Esophagus squamous epithelium (tissue), 5 donors: ENCODE measurements at places on chromosomes 11 and 22.

- DNase-seq = no peak
Observed at GRCh38 chr11:26276798-26277424, 55.0 kb upstream of the ANO3 start.

- DNase-seq = no peak
Observed at GRCh38 chr22:36775586-36775963, 344 bp downstream of the IFT27 start.

- no peak for DNase-seq
Observed at GRCh38 chr11:44418456-44418830, 108.5 kb upstream of the ALX4 start.

GRCh38 chr11:130814440-130815096 lies 101.7 kb downstream of the SNX19 start:
- DNase-seq = no peak

GRCh38 chr11:37026326-37026725 lies 428.3 kb upstream of the RAG2 start:
- DNase-seq = no peak

DNA sequence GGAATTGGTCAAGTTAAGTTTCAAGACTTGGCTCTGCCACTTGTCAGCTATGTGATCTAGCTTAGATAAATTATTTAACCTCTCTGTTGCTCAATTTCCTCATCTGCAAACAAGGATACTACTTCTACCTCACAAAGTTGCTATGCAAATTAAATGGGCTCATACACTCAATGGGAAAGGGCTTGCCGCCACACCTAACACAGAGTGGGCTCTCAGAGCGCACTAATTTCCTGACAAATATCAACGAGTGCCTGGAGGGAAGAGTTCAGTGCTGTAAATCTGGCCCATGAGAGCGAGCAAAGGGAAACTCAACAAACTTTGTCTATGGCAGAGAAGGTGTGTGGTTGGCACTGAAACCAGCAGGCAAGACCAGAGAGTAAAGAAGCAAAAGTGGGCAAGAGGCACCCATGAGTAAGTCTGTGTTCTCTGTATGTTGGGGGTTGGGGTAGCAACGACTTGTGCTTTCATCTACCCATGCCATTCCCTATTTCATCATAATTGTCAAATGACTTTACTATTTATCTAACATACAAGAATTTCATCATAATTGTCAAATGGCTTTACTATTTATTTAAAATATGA lies 60.7 kb upstream of the PHF21A start:
- no peak for DNase-seq

DNA sequence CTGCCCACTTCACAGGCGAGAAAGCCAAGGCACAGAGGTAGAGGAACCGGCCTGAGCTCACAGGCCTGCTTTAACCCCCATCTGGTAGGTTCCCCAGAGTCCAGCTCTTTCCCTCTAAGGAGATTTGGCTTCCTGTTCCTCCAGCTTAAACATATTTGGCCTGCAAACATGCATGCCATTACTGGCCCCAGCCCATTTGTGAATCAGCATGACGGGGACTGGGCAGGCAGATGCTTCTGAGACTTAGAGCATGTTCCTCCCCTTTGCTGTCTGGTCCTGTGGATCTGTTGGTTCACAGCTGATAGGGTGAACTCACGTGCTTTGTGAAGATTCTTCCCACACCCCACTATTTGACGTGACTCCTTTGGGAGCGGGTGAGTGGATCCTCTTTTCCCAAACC lies 12.6 kb downstream of the CHST1 start:
- no peak for DNase-seq

GRCh38 chr22:30565341-30565740 lies 9.1 kb downstream of the GAL3ST1 start:
- DNase-seq = no peak

GRCh38 chr11:35950082-35950481 lies 6.2 kb downstream of the LDLRAD3 start:
- no peak for DNase-seq

DNA sequence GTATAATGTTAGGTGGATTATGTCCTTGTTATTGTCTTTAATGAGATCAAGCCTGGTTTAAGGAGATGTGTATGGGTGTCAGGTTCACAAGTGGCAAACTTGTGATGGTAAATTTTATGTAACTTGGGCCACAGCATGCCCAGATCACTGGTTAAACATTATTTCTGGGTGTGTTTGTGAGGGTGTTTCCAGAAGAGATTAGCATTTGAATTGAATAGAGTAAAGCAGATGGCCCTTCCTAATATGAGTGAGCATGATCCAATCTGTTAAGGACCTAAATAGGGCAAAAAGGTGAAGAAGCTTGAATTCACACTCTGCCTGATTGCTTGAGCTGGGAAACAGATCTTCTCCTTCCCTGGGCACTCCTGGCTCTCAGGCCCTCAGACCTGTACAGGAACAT lies 20.7 kb downstream of the OR5B21 start:
- DNase-seq = no peak

DNA sequence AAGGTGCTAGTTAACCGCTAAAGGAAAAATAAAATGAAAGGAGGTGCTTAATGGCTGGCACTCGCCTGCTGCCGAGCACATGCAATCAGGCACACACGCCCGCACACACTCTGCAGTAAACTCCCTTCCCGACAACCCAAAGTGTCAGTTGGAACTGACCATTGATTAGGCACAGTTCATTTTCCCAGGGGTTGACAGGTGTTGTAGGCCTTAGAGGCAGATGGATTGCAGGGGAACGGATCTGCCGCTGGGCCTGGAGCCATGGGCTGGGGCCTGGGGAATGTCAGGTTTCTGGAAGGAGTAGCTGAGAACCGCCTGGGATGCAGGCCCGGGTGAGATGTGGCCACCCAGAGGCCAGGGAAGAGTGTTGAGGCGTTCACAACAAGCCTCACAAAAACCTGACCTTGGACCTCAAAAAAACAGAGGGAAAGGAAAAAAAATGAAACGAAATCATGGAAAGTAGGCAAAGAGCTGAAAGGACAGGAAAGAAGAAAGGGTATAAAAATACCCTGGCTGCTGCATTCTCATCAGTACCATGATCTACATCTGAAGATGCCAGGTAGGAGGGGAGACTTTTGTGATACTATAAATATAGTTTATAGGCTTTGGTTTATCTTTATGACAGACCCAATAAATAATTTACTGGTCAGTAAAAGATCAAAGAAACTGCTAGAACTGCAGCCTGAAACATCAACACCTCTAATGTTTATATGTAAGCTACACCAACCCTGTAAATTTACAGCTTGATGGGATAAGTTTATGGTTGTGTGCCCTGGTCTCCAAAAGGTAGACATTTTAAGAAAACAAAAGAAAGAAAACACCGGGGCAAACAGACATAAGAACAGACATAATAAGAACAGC lies 313.4 kb downstream of the BUD13 start:
- DNase-seq = no peak

- no peak for DNase-seq
Observed at GRCh38 chr11:72478669-72479068, 44.3 kb upstream of the CLPB start.

DNA sequence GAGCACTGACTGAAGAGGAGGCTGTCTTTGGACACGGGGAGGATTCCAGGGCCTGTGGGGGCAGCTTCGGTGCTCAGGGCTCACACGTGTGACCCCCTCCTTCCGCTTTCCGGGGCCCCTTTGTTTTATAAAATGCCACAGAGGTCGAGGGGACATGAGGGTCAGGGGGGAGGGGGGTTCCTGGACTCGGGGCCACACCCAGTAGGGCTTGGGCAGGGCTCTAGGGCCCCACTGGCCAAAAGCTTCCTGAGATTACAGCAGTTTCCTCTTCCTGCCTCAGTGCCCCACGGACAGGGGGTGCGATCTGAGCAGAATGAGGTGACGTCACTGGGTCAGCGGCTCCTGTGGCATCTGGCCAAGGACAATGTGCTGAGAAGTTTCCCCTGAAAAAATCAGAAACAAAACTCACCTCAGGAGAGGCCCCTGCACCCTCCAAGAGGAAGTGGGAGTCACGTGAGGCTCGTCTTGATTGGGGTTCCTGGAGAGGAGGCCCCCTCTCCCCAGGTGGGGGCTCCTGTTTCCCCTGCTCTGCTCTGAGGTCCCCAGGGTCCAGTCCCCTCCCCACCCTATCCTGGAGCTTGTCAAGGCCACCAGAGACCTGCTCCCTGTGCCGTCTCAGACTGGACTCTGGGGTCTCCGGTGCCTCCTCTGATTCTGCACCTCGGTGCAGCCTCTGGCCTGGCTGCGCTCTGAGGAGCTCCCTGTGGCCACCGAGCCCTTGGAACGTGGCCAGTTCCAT lies 6.4 kb upstream of the IFITM3 start:
- no peak for DNase-seq

- no peak for DNase-seq
Observed at GRCh38 chr22:34454598-34454997, 534.3 kb upstream of the LARGE1 start.

DNA sequence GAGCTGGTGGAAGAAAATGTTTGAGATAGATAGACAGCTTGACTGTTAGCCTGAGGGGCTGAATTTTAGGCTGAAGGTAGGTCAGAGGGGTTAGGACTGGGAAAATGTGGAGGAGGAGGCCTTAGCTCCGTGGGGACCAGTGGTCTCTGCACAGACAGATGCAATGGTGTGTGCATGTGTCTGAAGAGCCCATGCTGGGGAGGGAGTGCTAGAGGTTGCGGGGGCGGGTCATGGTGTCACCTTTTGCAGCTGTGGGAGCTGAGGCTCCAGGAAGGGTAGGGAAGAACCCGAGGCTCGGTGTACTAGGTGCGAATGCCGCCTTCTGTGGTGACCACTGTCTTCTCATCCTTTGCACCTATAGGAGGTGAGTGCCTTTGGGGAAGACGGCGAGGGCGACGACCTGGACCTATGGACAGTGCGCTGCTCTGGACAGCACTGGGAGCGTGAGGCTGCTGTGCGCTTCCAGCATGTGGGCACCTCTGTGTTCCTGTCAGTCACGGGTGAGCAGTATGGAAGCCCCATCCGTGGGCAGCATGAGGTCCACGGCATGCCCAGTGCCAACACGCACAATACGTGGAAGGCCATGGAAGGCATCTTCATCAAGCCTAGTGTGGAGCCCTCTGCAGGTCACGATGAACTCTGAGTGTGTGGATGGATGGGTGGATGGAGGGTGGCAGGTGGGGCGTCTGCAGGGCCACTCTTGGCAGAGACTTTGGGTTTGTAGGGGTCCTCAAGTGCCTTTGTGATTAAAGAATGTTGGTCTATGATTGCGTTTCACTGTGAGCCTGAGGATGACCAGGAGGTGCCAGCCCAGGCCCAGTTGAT lies 1.6 kb downstream of the SDF2L1 start:
- no peak for DNase-seq

DNA sequence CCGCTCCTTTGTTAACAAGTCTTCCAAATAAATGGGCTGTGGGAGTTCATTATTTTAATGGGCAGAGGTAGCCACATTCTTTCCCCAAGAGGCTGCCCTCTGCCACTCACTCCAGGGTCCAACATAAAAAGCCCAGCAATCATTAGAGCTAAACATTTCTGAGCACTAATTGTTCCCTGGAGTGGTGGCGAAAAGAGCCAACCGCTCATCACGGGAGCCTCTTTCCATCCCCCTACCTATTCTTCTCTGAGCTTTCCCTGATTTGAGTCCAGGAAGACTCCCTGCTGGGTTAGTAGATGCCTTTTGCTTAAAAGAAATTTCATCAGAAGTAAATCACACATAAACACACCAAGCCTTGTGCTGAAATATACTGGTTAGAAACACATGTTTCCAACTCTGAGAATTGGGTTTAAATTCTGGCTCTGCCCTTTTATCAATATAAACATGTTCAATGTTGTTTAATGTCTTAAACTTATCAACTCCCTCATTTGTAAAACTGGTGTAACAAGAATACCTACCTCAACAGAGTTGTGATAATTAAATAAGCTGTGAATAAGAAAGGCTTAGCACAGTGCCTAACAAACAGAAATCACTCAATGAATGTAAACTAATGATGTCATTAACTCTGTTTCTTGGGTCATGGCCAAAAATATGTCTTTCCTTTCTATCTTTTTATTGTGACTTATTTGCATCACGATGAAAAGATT lies at the start of gene OR5A2:
TSS of gene OR5A2 (minus strand) at position 53 of the 707 bp plus-strand sequence. CDS start 3,460 bp downstream, outside the sequence.
- DNase-seq = no peak

GRCh38 chr11:107591378-107592230 lies 657 bp downstream of the ELMOD1 start:
- no peak for DNase-seq

DNA sequence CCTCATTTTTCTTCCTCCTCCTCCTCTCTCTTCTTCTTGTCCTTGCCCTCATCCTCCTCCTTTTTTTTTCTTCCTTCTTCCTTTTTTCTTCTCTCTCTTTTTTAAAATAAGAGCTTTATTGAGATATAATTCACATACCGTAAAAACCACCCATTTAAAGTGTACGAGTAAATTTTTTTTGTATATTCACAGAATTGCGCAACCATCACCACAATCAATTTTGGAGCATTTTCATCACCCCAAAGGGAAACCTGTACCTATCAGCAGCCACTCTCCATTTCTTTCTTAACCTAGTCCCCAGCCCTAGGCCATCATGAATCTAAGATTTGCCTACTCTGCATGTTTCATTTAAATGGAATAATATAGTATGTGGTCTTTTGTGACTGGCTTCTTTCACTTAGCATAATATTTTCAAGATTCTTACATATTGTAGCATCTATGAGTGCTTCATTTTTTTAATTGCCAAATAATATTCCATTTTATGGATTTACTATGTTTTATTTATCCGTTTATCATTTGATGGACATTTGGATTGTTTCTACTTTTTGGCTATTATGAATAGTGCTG lies 35.0 kb downstream of the CAT start:
- no peak for DNase-seq

DNA sequence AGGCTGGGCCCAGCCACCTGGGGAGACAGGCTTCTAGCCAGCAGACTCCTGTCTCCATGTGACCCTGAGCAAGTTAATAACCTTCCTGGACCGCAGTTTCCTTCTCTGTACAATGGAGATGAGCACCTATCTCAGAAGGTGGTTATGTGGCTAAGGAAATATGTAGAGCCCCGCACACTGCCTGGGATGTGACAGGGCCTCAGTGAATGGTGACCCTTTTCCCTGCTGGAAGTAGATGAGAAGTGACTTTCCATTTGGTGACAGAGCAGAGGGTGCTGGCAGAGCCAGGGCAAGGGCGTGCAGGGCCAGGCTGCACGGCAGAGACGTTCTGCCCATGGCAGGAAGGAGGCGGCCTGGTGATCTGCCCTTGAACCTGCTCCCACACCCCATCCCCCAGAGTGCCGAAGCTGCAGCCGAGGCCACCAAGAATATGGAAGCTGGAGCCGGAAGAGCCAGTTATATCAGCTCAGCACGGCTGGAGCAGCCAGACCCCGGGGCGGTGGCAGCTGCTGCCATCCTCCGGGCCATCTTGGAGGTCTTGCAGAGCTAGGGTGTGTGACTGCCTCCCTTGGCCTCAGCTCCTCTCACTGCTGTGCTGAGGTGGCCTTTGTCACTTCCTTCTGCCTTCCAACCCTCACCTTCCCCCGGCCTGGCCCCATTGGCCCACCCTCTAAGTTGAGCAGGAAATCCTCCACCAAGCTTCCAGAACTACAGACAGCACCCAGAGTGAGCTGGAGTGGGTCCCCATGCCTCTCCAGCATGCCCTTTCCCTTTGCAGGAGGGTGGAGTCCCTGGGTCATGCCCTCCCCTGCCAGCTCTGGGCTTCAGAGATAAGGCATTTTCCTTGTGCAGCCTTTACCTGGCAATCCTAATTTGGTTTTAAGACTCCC lies 13.2 kb downstream of the TKFC start:
- DNase-seq = no peak
